Stimulated activated naive CD4-positive, alpha-beta T cell treated with Interleukin-2 at 50 U/mL for 16 hours (primary cell): ENCODE measurements at places on chromosomes 7 and 10.
A peak's percentile ranks its signal among the peaks of the same experiment; 100 is the strongest.

DNA sequence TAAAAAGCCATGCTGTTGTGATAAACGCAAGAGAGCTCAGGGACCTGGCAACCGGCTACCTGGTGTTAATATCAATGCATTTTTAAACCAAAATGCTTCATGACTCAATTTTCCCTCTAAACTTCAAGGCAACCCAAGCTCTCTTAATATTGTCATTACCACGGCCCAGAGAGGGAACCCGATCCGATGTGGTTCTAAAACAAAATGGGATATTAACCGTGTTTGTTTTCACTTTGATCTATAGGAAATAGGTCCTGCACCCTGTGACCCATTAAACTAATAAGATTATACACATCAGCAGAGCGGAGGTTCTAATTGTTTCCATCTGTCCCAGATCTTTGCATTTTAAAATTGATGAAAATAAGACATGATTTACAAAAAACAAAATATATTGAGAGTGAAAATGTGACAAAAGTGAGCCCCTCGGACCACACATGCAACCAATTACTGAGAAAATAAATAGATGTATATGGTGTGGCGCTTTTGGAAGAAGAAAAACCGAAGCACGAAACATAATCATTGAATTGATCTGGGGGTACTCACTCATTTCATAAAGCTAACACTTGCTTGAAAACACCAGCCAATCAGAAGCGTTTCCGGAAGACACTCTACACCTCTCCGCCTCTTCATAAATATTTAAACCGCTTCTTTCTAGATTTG, 290.3 kb upstream of the NFE2L3 start:
- DNase-seq, result no peak

DNA sequence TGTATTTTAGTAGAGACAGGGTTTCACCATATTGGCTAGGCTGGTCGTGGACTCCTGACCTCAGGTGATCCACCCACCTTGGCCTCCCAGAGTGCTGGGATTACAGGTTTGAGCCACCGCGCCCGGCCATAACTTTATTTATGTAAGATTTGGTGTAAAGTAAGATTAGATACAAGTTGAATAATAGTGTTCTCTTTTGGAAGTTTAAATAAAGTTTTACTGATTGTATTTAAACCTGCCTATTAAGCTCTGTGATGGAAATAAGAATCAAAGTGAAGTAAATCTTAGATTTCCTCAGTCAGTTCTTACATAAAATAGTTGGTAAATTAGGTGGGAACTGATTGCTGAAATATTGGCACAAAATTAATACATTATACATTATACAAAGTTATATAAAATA, 86.0 kb downstream of the MKLN1 start:
- no peak for DNase-seq

DNA sequence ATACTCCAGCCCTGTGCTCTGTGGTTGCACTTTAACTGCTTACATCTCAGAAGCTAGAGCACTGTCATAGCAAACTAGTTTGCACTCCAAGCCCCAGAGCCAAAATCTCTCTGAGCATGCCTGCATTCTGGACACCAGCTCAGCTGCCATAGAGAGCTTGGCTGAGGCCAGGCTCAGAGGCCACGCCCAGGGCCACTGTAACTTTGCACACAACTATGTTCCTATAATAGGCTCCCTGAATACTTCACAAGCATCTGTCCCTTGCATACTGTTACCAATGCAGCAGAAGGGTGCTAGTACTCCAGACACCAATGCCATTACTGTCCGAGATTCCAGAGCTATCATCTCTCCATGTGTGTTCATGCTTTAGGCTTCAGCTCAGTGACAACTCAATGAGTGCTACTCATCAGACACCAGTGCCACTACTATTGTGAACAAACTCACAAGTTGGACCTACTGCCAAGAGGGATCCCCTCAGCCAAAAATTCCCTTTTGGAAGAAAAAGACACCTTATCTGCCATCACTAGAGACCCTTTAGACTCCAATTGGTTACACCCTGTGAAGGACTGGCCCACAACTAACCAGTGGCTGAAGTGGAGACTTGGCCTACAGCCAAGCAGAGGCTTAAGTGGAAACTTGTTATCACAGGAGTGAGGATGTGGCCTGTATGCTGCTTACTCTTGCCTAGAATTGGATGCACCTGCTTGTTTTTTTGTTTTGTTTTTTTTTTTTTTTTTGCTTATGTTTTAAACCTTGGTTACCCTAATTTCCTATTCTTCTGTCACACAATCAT, 211.6 kb upstream of the MAGI2 start:
- no peak for DNase-seq

DNA sequence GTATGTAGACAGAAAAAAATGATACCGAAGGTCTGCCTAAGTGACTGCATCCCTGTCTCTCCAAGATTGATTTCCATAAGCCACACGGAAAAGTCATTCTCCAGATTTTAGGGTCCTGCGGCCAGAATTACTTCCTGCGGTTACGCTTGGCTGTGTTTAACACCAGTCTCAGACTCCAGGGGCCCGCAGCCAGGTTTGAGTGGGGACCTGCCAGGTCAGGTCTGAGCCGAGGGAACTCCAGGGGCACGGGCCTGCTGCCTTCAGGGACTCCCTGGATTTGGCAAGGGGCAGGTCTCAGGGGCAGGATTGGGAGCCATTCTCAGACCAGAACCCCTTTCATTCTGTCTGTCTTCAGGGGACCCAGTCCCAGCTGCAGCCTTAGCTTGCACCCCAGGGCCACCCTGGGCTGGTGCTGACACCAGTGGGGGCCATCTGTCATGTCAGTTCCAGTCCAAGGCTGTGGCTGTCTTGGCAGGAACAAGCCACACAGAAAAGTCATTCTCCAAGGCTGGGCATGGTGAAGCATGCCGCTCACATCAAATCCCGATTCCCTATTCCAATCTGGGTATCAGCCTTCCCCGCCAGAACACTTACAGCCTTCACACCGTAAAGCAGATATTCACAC, 39.0 kb downstream of the TMEM120A start:
- DNase-seq, result no peak

DNA sequence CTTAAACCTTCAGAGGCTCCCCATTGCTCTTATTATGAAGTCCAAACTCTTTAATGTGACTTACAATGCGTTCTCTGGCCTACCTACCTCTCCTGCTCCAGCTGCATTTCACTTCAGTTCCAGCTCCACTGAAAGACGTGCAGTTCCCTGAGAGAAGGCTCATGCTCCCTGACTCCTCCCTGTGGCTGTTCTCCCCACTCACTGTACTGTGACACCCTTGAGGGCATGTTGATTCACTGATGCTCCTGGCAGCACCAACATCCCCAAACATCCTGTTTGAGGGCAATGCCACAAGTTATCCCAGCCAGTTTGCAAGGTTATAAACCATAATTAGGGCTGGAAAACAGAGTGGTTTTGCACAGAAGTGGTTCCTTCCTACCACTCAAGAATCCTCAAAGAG, 111.2 kb downstream of the LSM5 start:
- DNase-seq, result no peak

- no peak for DNase-seq
Observed at GRCh38 chr10:44242826-44243225, 142.1 kb downstream of the CXCL12 start.

GRCh38 chr7:6164491-6164890, 107.9 kb downstream of the CYTH3 start:
- no peak for DNase-seq

- DNase-seq, result no peak
Observed at GRCh38 chr10:33661580-33662336, 327.3 kb upstream of the NRP1 start.

GRCh38 chr7:129421717-129422250, 12.4 kb upstream of the STRIP2 start:
- no peak for DNase-seq

GRCh38 chr10:1210667-1211066, 154.5 kb downstream of the WDR37 start:
- no peak for DNase-seq

DNA sequence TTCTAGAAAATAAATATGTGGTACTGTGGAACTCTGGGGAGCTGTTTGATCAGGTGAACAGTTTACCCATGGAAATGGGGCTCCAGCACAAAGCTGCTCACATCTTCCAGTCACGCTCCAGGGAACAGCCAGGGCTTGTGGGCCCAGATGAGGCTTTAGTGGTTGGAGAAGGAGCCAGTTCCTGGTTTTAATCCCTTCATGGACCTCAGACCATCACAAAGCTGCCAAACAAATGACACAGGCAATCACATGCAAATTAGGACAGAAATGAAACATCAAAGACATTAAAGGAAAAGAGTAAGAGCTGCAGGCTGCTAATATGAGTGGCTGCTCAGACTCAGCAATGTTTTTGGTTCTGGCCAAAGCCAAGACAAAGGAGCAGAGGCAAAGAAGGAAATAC, 2.2 kb upstream of the ATP6V0E2 start:
- DNase-seq, result no peak

DNA sequence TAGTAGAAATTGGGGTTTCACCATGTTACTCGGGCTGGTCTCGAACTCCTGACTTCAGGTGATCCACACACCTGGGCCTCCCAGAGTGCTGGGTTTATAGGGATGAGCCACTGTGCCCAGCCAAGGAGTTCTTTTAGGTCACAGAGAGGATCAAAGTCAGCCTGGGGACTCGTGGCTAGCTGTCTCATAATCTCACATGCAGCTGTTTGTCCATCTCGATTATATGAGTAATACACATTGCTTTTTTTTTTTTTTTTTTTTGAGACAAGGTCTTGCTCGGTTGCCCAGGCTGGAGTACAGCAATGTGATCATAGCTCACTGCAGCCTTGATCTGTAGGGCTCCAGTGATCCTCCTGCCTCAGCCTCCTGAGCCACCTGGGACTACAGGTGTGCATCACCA, 2.2 kb downstream of the IFT22 start:
- no peak for DNase-seq

GRCh38 chr10:103457896-103458583, 660 bp downstream of the CALHM1 start:
- DNase-seq, result no peak

DNA sequence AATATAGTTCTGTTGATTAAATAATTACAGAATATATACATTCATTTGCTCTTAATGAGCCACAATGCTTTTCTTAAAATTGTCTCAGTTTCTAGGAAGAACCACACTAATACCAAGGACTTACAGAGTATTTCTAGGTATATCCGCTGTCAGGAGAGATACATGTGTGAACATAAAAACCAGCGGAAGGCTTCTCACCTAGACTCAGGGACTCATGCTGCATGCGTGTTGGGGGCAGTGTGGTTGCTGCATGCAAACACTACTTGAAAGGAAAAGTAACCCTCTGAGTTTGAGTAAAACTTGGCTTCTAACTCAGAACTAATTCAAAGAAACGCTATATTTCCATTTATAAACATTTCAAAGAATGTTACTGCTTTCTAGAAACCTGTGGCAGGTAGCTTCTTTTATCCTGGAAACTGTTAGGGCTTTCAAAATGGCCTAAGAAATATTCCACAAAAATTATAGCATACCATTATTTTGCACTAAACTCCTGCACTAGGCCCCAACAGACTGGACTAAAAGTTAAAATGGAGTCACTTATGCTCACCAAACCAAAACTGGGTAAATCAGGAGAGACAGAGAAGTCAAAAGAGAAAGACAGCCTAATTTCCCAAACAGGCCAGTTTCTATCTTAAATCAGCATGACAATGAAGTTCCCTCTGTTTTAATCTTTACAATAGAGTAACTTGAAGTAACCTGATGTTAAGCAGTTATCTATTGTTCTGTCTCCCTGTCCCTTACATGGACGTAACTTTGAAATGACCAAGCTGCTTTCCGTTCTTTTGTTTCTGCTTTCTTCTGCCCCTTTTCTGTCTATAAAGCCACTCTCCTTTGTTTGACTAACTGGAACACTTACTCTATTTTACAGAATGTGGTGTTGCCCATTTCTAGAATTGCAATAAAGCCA, 95.2 kb upstream of the FAM133B start:
- DNase-seq, result peak; percentile 70

DNA sequence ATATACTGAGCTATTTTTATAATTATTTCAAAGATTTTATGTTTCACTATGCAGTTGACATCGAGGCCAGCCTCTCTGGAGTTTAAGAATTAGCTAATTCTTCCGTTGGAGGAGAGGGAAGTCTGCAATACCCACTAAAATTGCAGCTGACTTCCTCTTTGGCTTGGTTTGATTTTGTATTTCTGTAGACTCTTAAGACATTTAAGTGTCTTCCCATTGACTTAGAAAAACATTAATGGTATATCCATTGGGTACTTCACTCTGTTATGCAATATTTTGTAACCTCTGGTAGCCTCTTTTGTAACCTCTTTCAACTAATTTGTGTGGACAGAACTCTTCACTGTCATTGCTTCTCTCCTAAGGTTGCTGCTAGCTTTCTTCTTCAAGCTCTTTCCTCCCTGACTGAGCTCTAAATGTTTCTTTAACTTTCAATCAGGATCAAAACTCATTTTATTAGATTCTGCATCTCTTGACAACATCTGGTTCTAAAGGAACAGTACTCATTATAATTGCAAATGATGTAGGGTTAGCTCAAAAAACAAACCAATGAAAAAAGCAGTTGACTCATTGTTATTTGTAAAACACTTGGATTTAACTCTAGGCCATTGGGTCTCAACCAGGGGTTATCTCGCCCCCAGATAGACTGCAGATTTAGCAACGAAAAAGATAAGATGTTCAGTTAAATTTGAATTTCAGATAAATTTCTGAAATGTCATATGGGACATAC, 1.7 kb upstream of the ANKRD22 start:
- no peak for DNase-seq

- no peak for DNase-seq
Observed at GRCh38 chr10:116909307-116909706, 60.0 kb downstream of the ENO4 start.

GRCh38 chr7:133036289-133036688, 45.6 kb downstream of the CHCHD3 start:
- no peak for DNase-seq

DNA sequence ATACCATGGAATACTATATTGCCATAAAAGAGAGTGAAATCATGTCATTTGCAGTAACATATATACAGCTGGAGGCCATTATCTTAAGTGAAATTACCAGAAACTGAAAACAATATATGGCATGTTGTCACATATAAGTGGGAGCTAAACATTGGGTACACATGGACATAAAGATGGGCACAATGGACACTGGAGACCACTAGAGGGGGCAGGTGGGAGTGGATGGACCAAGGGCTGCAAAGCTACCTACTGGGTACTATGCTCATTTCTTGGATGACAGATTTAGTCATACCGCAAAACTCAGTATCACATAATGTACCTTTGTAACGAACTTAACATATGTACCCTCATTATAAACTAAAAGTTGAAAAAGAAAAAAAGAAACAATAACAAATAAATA, 1167.6 kb downstream of the NXPH1 start:
- DNase-seq, result no peak

DNA sequence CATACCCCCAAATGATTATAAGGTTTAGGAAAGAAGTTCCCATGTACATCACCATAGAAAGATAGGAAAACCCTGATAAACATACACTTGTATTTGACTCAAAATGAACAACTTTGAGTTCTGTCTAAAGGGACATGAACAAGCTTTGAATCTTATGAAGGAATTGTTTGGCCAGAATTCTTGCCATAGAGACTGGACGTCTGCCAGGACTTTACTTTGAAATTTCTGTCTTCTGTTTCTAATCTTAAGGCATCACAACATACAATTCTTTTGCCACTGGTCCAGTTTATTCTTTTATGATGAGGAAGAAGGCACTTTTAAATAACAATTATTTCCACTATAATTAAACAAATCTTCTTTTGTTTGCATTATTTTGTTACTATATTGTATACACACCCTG, 26.2 kb upstream of the CYP26C1 start:
- DNase-seq, result no peak
